ENCODE measurements at places on chromosomes 1 and 21.

- no peak for DNase-seq
These were observed 347.4 kb downstream of the PTPRU start for GRCh38 chr1:29583727-29584126.

DNA sequence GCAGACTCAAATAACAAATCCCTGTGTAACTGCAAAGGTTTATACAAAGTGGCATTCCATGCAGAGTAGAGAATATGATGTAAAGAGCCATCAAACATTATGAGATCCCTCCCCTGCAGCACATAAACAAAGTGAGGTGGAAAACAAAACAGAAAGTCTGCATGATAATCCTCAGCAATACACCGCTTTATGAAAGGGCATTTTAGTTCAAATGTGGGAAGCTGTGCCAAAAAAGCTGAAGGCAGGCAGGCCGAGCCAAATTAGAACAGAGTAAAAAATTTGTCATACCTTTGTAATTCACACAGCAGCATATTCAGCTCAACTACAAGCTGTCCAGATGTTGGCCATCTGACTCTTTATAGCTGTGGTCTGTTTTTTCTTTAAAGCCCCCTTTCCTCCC lies 113.5 kb downstream of the LHX9 start:
- DNase-seq, result no peak

DNA sequence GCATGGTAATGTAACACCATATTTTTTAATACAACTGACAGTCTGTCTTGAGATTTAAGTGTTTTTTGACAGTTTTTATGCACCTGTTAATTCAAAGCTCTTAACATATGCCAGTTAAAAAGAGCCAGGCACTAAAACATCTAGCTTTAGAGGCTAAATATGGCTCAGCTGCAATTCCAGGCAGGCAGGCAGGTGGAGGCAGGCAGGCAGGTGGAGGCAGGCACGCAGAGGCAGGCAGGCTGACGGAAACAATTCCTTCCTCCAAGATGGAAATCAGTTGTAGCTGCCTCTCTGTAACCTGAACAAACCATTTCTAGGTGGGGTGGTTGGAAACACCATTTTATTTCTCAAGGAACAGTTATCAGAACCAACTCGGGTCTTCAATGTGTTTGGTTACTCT lies 51.2 kb downstream of the GORAB start:
- DNase-seq, result no peak

GRCh38 chr1:178646821-178647220 lies 78.2 kb upstream of the RALGPS2 start:
- DNase-seq, result no peak

GRCh38 chr1:46622344-46622743 lies 5.7 kb upstream of the MOB3C start:
- DNase-seq, result no peak

- DNase-seq, result no peak
These were observed 500.7 kb upstream of the NFIA start for GRCh38 chr1:60581455-60582220.

DNA sequence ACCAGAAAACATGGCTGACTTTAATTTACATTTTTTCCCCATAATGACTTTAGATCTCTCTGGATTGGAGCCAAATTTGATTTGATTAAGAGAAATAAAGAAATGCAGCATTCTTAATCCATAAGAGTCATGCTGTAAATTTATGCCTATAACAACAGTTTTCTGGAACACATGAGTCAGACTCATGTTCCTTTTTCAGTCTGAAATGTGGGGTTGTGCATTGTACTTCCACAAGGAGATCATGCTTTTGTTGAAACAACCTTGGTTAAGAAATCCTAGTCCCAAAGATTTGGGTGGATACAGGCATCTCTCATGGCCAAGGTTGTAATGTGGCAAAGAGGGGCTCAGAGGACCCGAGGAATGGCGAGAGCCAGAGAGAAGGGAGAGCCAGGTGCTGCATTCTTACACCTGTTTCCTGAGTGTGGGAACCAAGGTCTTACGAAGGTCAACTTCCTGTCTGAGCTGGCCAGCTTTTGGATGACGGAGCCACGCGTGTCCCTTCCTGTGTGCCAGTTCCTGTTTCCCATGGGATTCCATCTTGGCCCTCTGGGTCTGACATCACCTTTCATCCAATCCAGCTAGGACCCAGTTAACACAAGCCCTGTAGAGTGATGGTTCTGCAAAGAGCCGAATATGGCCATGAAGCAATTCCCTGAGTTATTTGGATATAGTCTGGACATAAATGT lies 23.1 kb downstream of the CLDN14 start:
- no peak for DNase-seq

- DNase-seq, result no peak
These were observed 7.3 kb upstream of the GNL2 start for GRCh38 chr1:37602750-37603694.

- DNase-seq, result no peak
These were observed 30.6 kb downstream of the CDKN2C start for GRCh38 chr1:51000651-51001050.

All from stimulated activated CD4-positive, alpha-beta T cell treated with anti-CD3 and anti-CD28 coated beads, TNF-alpha, amount 100 ng/mL, for 1 hour (primary cell).